HCT116 (cell line): ENCODE measurements at places on chromosomes 3 and 15. TPM values are rescaled to one million over a fixed set of nuclear protein-coding genes. Genes with fewer than 3 reads are reported as not detected.

The TSEN2 gene
- 35.5 TPM for total RNA-seq

The MITF gene
- 1.9 TPM for total RNA-seq

DNA sequence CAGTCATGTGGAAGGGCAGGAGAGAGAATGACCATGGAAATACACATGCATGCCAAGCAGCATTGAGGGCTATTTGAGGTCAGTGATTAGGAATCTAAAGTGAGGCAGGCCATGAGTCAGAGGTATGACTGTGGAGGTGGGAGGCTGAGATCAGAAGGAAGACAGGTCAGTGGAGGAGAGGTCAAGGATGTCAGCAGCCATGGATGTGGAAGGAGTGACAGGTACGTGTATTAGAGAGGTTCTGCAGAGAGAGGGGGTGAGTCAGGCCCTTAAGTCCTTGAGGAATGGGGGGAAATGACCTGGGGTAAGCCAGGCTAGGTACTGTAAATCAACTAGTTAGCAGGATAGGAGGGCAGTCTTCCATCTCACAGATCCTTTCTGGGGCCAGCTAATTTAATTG is 166.6 kb downstream of the ANO10 start:
- H3K4me1 ChIP-seq = peaks cover 13% of the 10 kb centered on the region
- peak; percentile 82 for DNase-seq
- H3K4me3 ChIP-seq = no peak overlapping the region
- no peaks in the 10 kb centered on the region for H3K27me3 ChIP-seq
- H3K27ac ChIP-seq = no peak overlapping the region

DNA sequence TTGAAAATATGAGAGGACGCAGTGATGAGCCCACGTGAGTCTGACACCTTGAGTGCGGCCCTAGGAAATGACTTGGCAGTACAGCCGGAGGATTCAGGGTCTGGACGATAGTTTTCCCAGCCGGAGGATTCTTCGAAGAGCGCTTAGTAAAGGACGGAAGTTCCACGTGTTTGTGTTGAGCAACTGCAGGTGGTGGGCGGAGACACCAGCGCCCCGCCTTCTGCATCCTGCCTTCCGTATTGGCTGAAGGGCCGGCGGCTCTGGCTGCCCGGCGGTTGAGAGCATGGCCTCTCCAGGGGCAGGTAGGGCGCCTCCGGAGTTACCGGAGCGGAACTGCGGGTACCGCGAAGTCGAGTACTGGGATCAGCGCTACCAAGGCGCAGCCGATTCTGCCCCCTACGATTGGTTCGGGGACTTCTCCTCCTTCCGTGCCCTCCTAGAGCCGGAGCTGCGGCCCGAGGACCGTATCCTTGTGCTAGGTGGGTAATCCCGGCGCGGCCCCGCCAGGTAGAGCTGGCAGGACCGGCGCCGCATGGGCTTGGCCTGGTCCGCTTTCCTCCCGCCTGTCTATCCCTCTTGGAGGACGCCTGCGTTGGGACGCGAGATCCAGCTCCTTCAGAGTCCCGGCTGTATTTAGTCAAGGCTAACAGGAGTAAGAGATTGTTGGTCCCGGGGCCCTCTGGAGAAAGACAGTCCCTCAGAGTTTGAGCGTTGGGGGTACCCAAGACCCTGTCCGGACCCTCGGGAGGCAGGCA is at the start of gene EEF1AKMT4:
Gene EEF1AKMT4 (plus strand): TSS at position 261 of the 755 bp plus-strand sequence. CDS start 23 bp downstream, at position 284.
- peak within 1 kb of the TSS; percentile 93 for H3K27ac ChIP-seq
- H3K4me1 ChIP-seq = peaks cover 3% of the 10 kb centered on the region; the same call in 1 of the 2 replicates
- peak; percentile 99 for DNase-seq
- H3K27me3 ChIP-seq = no peaks in the 10 kb centered on the region
- peaks cover 16% of the 10 kb centered on the region; the same call in 1 of the 2 replicates for H3K36me3 ChIP-seq
- peak within 1 kb of the TSS; percentile 89 for H3K4me3 ChIP-seq

GRCh38 chr3:67846166-67846565 is 191.8 kb upstream of the SUCLG2 start:
- 0 out of 2 replicates have a peak, but pooled peaks cover 7% of the 10 kb centered on the region for H3K27me3 ChIP-seq
- H3K36me3 ChIP-seq = no peaks in the 10 kb centered on the region
- no peak for DNase-seq
- H3K4me1 ChIP-seq = no peaks in the 10 kb centered on the region

DNA sequence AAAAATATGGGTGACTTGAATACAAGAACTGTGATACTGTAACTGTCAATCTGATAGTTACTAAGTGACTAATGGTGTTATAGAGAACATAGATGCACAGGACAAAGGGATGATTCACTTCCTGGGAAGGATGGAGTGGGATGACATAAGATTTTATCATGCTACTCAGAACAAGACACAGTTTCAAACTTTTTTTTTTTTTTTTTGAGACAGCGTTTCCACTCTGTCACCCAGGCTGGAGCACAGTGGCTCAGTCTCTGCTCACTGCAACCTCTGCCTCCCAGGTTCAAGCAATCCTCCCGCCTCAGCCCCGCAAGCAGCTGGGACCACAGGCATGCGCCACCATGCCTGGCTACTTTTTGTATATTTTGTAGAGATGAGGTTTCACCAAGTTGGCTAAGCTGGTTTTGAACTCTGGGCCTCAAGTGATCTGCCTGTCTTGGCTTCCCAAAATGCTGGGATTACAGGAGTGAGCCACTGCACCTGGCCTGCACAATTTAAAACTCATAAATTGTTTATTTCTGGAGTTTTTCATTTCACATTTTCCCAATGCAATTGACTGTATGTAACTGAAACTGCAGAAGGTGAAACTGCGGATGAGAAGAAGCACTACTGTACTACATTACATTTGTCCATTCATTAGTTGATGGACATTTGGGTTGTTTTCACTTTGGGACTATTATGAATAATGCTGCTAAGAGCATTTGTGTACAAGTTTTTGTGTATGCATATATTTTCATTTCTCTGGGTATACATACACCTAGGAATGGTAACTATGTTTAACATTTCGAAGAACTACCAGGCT is 40.6 kb downstream of the ADIPOQ start:
- no peaks in the 10 kb centered on the region for H3K27me3 ChIP-seq
- H3K4me3 ChIP-seq = no peak overlapping the region
- H3K4me1 ChIP-seq = peaks cover 12% of the 10 kb centered on the region
- H3K36me3 ChIP-seq = no peaks in the 10 kb centered on the region
- H3K27ac ChIP-seq = no peak overlapping the region

DNA sequence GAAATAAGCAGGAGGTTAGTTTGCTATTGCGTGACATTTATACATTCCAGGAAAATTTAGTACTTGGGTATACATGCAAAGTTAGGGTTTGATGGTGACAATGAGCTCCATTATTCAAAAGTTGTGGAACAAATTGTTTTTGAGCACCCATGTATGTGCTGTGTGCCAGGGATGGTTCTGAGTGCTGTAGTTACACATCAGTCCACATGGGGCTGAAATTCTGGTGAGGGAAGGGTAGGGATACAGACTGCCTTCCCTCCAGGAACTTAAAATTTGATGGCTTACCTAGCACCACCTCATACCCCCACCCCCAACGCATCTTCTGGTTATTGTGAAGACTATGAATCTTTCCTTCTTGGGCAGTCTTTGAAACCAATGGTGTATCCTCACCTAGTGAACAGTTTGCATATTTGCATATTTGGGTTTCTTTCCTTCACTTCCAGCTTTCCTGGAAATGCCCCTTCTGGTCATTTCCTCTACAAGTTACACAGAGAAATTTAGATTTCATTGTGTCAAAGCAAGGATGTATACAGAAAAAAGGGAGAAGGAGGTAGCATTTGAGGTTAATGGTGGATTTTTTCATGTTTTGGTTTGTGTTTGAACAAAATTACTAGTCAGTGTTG is 222.0 kb upstream of the IL12A start:
- peaks cover 36% of the 10 kb centered on the region for H3K4me1 ChIP-seq
- H3K36me3 ChIP-seq = no peaks in the 10 kb centered on the region
- H3K27ac ChIP-seq = no peak overlapping the region; the same call in 1 of the 2 replicates
- no peaks in the 10 kb centered on the region for H3K27me3 ChIP-seq
- no peak for DNase-seq
- peak overlapping the region; percentile 79; the same call in 1 of the 2 replicates for H3K4me3 ChIP-seq
